ENCODE measurements at places on chromosomes 5 and 9.

DNA sequence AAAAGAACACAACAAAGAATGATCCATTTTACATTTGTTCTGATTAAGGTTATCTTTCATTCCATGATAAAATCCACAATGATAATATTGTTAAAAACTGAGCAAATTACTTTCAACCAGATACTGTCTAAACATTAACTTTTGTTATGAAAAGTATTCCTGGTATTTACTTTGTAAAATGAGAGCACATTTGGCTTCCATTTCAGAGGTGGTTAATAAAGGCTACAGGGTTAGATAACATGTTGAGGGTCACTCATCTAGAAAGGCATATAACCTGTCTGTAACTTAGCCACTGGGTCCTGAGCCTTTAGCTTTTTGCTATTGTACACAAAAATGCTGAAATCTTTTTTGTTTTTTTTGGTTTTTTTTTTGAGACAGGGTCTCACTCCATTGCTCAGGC lies 99.3 kb downstream of the ANXA2R start:
- DNase-seq: no peak

GRCh38 chr5:170429014-170429413 lies 39.8 kb upstream of the KCNMB1 start:
- DNase-seq: peak; percentile 5

DNA sequence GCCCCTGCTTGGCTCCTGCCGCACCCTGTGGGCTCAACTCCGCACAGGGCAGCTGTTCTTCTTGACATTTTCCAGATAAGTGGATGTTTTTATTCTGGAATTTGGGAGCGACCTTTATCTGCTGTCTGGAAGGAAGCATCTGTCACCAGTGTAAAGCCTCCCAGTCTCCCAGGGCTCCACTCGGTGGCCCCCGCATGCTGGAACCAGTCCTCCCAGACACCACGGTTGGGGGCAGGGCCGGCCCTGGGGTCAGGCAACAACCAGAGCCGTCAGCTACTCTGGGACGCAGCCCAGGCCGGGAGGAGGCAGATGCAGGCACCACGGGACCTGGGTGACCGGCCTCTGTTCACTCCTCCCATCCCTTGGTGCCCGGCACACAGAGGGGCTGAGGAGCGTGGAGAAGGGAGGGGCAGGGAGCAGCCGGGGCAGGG lies 92.8 kb upstream of the ADAMTS2 start:
- DNase-seq: no peak

GRCh38 chr5:151039665-151040064 lies 19.3 kb downstream of the GPX3 start:
- no peak for DNase-seq

- DNase-seq: no peak
Measured at GRCh38 chr5:83551821-83552220, 80.3 kb downstream of the VCAN start.

- DNase-seq: no peak
Measured at GRCh38 chr9:68912561-68912960, 101.4 kb downstream of the PRKACG start.

- no peak for DNase-seq
Measured at GRCh38 chr5:84602371-84602771, 217.7 kb upstream of the EDIL3 start.

- DNase-seq: no peak
Measured at GRCh38 chr9:70641031-70641430, 226.6 kb upstream of the KLF9 start.

DNA sequence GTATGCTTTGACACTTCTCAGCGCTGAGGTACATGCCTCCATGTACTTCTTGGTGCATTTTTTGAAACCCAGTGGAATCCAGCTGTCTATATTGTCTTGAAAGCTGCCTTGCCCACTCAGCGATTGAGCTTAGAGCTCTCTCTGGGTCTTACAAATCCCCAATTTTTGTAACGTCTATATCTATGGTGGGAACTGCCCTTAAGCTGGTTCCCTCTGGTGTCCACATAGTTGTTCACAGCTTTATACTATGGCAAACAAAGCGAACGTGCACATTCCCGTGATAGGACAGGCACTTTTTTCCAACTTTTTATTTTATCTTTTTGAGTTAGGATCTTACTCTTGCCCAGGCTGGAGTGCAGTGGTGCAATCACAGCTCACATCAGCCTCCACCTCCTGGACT lies 20.9 kb downstream of the CDHR2 start:
- no peak for DNase-seq

DNA sequence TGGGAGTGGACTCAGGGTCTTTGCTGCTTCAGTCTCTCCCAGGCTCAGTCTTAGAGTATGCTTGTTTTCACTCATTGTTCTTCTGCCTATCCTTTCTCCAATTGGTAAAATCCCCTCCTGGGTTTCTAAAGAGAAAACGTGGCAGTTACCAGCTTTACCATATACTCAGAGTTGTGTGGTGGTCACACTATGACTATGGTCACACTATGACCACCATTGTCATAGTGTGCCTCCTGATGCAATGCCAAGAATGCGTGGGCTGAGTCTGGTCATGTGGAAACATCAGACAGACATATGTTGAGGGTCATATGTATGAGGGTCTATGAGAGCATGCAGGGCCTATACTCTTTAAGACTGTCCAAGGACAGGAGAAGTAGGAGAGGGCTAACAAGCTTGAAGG lies 326.5 kb upstream of the PRR16 start:
- no peak for DNase-seq

DNA sequence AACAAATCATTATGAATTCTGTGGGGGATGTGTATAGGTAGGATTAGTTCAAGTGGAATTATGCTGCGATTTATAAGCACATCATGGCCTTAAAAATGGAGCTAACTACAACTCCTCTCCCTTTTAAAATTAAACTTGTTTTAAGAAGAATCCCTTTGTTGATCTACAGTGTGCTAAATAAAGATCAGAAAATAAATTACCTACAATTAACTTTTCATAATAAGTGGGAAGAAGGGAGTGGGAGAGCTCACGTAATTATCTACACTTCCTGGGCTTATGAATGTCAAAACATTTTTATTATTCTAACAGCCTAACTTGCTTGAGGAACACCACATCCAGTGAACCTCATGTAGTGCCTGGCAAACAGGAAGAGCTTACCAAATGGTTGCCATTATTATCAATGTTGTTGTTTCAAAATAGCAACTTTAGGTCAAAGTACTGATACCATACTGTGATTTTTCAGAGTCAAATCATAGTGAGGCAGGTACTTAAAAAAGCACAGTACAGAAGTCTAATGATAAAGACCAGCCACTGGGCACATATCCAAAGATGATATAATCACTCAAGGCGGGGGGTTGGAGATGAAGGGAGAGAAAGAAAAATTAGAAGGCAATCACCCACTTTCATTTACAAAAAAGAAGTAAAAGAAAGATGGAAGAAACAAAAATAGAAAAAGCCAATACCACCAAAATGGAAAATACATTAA lies 174.0 kb downstream of the RAPGEF6 start:
- no peak for DNase-seq

DNA sequence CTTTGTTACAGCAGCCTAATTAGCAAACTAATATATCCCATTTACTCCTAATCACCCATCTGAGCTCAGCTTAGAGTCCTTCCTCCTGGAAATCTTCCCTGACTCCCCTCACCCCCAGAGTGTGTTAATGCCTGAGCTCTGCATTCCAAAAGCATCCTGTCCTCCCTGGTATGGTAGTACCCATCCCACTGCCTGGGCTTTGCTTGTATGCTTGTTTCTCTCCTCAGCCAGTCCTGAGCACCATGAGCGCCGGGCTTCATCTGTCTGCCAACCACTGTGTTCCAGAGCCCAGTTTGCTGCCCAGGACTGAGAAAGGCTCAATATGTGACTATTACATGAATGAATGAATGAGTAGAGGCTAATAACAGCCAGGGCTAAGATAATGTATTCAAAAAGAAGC lies 272.4 kb downstream of the CDK5RAP2 start:
- DNase-seq: no peak

GRCh38 chr5:151244206-151244605 lies 8.8 kb upstream of the GM2A start:
- no peak for DNase-seq

DNA sequence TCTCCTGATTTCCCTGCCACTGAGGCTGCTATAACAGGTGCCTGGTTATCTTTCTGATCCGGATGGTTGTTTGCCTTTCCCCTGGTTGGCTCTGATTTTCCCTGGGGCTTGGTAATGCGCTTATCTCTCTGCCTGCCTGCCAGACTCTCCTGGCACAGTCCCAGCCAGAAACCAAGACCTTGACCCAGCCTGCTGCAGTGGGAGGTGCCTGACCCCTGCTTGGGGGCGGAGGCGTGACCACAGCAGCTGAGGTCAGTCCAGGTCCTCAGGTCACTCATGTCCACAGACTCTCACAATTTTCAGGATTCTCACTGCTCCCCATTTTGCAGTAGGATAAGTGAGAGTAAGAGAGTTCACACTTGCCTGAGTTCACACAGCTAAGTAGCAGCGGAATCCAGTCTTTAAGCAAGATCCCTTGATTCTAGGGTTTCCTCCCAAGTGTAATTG lies 24.4 kb upstream of the SYNPO start:
- no peak for DNase-seq

DNA sequence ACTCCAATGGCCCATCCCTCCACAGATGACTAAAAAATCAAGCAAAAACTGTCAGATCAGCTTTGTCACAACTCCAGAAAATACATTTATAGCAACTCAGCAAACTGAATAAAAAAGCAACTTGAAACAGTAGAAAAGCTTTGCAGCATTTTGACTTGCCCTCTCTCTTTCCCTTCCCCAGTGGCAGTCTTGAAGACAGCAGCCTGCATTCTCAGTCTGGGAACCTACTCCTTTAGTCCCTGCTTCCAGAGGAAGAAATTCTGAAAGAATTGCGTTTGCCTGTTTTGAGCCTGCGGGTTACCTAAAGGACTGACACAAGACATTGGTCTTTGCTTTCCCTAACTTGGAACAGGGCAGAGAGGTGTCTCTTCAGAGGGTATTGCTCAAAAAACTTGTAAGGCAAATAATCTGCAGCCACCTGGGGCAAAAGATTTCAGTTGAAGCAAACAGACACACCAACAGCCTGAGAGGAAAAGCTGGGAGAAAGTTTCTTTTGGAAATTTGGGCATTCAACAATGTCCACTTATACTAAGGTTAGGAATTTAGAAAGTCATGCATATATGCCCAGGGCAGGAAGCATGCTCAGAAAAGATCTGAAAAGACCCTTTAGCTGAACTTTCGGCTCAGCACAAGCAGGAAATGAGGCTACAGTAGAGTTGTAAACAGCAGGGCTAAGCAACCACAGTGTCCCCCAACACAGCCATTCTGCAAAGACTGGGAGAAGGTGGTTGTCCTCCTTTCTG lies 15.2 kb upstream of the SLC35D2 start:
- DNase-seq: no peak

DNA sequence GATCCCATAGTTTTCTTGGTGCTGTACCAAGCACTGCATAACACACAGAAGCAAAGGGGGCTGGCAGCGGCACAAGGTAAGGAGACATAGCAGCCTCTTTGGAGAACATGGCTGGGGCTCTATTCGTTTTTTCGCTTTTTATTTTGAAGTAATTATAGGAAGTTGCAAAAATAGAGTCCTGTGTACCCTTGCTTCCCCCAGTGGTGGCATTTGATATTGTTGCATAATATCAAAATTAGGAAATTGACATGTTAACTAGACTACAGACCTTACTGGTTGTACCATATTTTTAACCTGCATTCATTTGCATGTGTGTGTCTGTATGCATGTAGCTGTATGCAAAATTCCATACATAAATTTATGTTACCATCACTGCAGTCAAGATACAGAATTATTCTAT lies 6.6 kb upstream of the UBQLN1 start:
- no peak for DNase-seq

GRCh38 chr9:86788456-86788855 lies 158.8 kb downstream of the GAS1 start:
- no peak for DNase-seq

- no peak for DNase-seq
Measured at GRCh38 chr5:153674356-153674755, 183.9 kb downstream of the GRIA1 start.

DNA sequence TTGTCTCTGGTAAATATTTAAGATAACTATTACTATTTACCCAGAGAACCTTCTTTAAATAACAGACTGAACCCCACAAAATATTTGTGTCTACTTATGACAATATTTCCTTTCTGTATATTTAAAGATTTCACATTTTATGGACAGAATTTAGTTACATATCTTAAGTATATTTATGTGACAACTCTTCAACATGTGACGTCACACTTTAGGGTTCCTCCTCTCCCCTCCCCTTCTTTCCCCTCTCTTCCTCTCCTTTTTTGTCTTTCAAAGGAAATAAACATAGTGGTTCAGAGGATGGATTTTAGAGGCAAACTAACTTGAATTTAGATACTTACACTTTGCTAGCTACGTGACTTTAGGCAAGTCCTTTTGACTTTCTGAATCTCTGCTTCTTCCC lies 655.6 kb upstream of the NUDT12 start:
- no peak for DNase-seq

- no peak for DNase-seq
Measured at GRCh38 chr5:72612810-72613209, 105.6 kb upstream of the ZNF366 start.

GRCh38 chr5:83313436-83313835 lies 158.1 kb upstream of the VCAN start:
- DNase-seq: peak; percentile 7

- DNase-seq: no peak
Measured at GRCh38 chr9:74526215-74526614, 29.1 kb downstream of the RORB start.
